ENCODE measurements at places on chromosomes 2 and 18. TPM values are rescaled to one million over a fixed set of nuclear protein-coding genes. Genes with fewer than 3 reads are reported as not detected.

Gene SNTG2
- total RNA-seq = 4.2 TPM

Gene G6PC2
- not detected for total RNA-seq

Gene KCTD1
- 3.5 TPM for total RNA-seq

Gene CFAP65
- not detected for total RNA-seq

Gene SRSF7
- 291 TPM for total RNA-seq

Gene COL5A2
- total RNA-seq = 2.1 TPM

Gene WDR12
- total RNA-seq = 24.6 TPM

Gene VSNL1
- not detected for total RNA-seq

Gene TFCP2L1
- total RNA-seq = not detected

Gene CWC22
- 31.3 TPM for total RNA-seq

Gene SLC30A3
- total RNA-seq = not detected

Gene GRP
- not detected for total RNA-seq

Gene MBOAT2
- 1.8 TPM for total RNA-seq

Gene PPIG
- 86.0 TPM for total RNA-seq

Gene ICA1L
- 2.8 TPM for total RNA-seq

Gene CCDC121
- 1.6 TPM for total RNA-seq

Gene CD226
- total RNA-seq = 24.6 TPM

Gene MARCHF4
- not detected for total RNA-seq

Gene MEX3C
- 54.3 TPM for total RNA-seq

Gene DPYSL5
- not detected for total RNA-seq

Gene EFHD1
- total RNA-seq = 4.3 TPM

Gene SLC5A7
- not detected for total RNA-seq

Gene NYAP2
- not detected for total RNA-seq

Gene TCF7L1
- not detected for total RNA-seq

Gene NEMP2
- 23.4 TPM for total RNA-seq

Gene TCF23
- not detected for total RNA-seq

Gene LOXHD1
- total RNA-seq = 0.08 TPM

Gene TTC27
- total RNA-seq = 28.3 TPM

Gene ALKAL2
- not detected for total RNA-seq

Gene BOLL
- total RNA-seq = not detected

Gene CNRIP1
- not detected for total RNA-seq

Gene SLC9A2
- total RNA-seq = not detected

Gene TRAPPC12
- total RNA-seq = 150 TPM

Gene UCN
- 6.9 TPM for total RNA-seq

Gene KIAA2012
- not detected for total RNA-seq

Gene PSMA8
- total RNA-seq = 1.4 TPM

Gene PLEKHH2
- 6.4 TPM for total RNA-seq

Gene UGT1A6
- not detected for total RNA-seq

Gene PJVK
- total RNA-seq = 4.2 TPM

Gene CHRND
- not detected for total RNA-seq

Gene UGT1A5
- total RNA-seq = not detected

Gene COL3A1
- total RNA-seq = not detected

Gene TWIST2
- total RNA-seq = not detected

Gene GAREM1
- 1.2 TPM for total RNA-seq

Gene CDH20
- total RNA-seq = 0.21 TPM

Gene RIT2
- not detected for total RNA-seq

Gene ABCG5
- total RNA-seq = not detected

Gene CD302
- 1.3 TPM for total RNA-seq

Gene SLC25A52
- not detected for total RNA-seq

Gene FMNL2
- total RNA-seq = 0.78 TPM

Gene EPAS1
- total RNA-seq = 1.2 TPM

Gene RESP18
- not detected for total RNA-seq

Gene SLC4A5
- total RNA-seq = 12.7 TPM

Gene TPO
- not detected for total RNA-seq

Gene POTEC
- total RNA-seq = not detected

Gene DYSF
- total RNA-seq = 3.5 TPM

Gene CHRNG
- total RNA-seq = not detected

Gene OTOS
- not detected for total RNA-seq

Measured in naive thymus-derived CD8-positive, alpha-beta T cell (primary cell).